WERI-Rb-1 (cell line): ENCODE measurements at places on chromosomes 16 and 17.

DNA sequence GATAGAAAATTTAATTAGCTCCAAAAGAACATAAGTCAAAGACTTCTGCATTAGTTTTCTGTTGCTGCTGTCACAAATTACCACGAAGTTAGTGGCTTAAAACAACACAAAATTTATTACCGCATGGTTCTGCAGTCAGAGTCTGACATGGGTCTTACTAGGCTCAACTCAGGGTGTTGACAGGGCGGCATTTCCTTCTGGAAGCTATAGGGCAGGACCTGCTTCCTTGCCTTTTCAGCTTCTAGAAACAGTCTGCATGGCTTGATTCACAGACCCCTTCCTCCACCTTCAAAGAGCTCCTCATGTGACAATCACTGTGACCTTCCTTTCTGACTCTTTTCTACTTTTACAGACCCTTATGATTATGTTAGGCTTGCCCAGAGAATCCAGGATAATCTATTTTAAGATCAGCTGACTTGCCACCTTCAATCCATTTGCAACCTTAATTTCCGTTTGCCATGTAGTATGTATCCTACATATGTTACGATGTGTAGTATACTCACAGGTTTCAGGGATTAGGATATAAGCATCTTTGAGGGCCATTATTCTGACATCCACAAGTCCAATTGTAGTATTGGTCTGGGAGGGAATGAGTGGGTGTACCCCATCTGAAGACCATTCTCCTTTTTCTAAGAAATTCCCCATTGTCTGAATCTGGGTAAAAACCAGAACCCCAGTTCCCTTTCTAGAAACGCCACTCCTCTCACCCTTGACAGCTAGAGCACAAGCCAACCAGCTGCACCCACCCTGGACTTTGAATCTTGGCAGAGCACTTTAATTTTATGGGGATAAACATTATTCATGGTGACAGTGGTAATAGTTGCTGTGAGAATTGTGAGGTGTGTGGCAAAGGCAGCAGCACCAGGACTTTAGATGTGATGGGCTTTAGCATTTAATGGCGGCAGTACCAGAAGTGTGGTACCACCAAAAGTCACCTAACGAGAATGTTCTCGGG is 265.5 kb downstream of the KCNJ2 start:
- DNase-seq = no peak

- no peak for DNase-seq
Measured at GRCh38 chr16:72876221-72876620, 171.7 kb downstream of the ZFHX3 start.

- no peak for DNase-seq
Measured at GRCh38 chr17:62073993-62074392, 8.9 kb upstream of the MED13 start.

DNA sequence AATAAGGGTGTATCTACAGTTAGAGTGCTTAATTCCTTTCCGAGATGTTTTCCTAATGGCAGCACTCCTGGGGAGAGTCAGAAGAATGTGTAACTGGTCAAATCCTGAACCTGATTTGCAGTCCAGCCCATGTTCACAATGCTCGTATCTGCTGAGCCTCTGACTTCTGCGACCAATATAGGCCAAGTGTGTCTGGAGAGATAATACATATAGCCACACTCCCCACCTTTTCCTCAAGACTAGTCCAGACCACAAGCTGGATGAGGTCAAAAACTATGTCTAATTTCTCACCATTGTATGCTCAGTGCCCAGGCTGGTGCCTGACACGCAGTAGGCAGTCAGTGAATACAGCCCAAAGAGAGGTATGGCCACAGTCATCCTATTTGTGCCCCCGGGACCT is 58.0 kb downstream of the XYLT1 start:
- DNase-seq = no peak

- no peak for DNase-seq
Measured at GRCh38 chr17:55561973-55562495, 50.8 kb upstream of the SMIM36 start.

- DNase-seq = no peak
Measured at GRCh38 chr17:72266112-72266775, 145.4 kb downstream of the SOX9 start.

- DNase-seq = no peak
Measured at GRCh38 chr16:51407199-51407598, 256.1 kb upstream of the SALL1 start.
